ENCODE measurements at places on chromosomes 1 and 21.

GRCh38 chr1:168335500-168335899 lies 54.8 kb downstream of the TBX19 start:
- no peak for DNase-seq

DNA sequence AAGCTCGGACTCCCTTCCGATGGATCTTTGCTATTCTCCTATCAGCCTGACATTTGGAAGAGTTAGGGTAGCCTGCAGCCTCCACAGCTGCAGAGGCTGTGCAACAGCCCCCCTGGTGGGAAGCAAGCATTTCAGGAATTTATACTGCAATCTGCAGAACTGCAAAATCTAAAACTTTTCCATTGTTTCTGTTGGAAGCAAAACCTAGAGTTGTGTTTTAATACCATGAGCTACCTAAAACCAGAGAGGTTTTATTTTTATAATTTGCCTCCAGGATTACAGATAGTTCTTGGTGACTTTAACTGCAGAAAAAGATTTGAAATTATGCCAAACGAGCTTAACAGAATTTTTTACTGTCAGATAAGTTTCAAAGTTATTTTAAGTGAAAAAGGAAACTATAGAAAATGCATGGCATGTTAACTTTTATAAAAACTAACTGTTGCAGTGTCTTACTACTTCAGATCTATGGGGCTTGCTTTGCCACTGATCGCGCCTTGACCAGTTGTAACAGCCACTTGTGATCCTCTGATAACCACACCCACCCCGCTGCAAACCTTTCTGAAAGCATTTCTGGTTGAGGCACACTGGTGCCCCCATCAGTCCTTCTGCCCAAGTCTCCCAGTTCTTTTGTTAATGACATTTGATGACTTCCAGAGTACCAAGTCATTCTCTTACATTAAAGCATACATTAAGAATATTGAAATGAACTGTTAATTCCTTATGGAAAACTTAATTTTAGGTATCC lies 64.8 kb downstream of the PRDM2 start:
- DNase-seq, result no peak

DNA sequence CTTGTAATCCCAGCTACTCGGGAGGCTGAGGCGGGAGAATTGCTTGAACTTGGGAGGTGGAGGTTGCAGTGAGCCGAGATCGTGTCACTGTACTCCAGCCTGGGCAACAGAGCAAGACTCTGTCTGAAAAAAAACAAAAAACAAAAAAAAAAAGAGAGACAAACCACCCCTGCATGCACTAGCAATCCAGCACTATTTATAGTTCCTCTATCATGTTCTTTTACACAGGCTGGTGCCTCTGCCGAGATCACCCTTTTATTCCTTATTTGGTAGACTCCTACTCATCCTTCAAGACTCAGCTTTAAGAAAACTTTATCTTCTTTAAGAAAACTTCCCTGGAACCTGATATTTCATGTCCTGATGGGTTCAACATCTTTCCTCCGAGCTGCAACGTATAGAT lies 10.8 kb downstream of the FMO5 start:
- no peak for DNase-seq

- DNase-seq, result no peak
Observed at GRCh38 chr1:66533804-66534740, at the start of gene SGIP1. Gene SGIP1 (plus strand): TSS chr1:66534153. CDS start chr1:66534359, 206 bp downstream.

GRCh38 chr1:226433341-226433720 lies 25.4 kb upstream of the PARP1 start:
- peak; percentile 91 for DNase-seq

GRCh38 chr1:31216016-31216415 lies 23.7 kb downstream of the NKAIN1 start:
- peak; percentile 87 for DNase-seq

DNA sequence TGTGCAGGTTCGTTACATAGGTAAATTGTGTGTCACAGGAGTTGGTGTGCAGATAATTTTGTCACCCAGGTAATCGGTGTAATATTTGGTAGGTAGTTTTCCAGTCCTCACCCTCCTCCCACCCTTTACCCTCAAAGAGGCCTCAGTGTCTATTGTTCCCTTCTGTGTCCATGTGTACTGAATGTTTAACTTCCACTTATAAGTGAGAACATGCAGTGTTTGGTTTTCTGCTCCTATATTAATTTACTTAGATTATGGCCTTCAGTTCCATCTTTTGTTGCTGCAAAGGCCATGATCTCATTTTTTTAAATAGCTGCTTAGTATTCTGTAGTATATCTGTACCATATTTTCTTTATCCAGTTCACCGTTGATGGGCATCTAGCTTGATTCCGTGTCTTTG lies 87.3 kb downstream of the RPS6KC1 start:
- no peak for DNase-seq

DNA sequence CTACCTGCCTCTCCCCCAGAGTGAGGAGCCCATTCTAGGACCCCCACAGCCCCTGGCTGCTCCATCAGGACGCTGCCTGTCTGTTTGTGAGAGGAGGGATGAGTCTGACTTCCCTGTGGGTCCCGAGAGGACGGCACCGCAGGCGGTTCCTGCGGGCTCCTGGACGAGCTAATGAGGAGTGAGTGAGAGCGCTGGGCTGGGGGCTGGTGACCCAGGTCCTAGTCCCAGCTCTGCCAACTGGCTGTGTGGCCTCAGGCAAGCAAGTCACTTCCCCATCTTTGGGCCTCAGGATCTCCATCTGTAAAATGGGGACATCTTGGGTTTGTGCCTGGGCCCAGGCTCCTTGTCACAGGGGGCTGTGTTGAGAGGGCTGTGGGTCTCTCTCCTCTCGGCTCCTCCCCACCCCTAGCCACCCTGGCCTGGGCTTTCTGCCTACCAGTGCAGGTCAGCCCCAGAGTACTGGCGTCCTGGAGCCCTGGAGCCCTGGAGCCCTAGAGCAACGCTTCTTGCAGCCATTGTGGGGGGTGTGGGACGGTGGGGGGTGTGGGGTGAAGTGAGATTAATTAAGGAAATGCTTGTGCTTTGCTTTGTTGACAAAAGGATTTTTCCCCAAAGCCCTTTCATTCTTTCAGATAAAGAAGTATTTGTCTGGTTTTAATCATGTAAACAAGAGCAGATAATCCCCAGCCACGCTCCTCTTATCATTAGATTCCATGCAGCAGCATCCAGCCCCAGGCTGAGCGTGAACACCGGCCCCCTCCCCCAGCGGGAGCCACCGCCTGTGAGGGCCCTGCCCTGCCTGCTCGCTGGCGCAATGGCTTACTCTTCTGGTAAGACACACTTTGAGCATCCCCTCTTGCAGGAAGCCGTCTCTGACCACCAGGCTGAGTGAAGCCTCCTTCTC lies 26.8 kb downstream of the SLC1A7 start:
- no peak for DNase-seq

DNA sequence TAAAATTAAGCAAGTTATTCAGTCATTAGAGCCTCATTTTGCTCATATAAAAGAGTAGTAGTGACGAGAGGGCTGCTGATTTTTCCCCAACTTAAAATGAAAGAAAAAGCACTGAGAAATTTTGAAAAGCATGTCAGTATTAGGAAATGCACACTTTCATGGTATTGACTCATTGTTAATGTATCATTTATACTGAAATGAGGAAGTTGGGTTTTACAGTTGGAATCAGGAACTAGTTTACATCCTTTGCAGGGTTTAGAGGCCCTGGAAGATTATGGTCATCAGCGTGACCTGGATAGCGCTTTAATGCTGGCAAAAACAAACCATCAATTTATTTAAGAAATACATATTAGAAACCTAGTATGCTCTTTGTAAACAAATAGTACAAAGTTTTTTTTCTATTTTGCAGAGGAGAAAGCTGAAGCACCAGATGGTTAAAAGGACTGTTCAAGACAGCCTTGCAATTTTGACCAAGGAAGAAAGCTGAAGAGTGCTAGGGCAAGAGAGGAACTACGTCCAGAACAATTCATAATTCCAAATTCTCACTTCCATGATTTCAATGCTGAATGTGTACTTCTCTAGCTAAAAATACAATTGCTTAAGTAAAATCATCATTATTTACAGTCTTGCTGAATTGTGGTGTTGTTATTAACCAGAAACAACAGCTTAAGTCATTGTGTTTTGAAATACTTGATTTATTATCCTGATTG lies 94.8 kb upstream of the SGIP1 start:
- no peak for DNase-seq

- no peak for DNase-seq
Observed at GRCh38 chr1:89581859-89582258, 51.1 kb upstream of the LRRC8C start.

DNA sequence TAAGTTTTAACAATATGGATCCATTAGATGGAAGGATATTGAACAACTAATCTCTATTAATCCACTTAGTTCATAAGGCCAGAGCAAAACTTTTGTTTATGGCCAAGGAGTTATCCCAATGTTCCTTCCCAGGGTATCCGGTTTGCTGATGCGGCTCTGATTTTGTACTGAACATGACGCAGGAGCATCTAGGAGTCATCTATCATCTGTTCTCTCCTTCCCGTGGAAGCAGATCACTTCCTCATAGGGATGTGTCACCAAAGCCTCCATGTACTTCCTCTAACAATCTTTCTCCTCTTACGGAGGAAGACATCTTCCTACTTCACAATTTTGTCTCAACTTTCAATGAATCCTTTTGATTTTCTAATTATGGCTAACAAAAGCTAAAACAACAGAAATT lies 206.6 kb downstream of the APP start:
- DNase-seq, result no peak

- no peak for DNase-seq
Observed at GRCh38 chr1:9680828-9681227, 29.3 kb downstream of the PIK3CD start.

DNA sequence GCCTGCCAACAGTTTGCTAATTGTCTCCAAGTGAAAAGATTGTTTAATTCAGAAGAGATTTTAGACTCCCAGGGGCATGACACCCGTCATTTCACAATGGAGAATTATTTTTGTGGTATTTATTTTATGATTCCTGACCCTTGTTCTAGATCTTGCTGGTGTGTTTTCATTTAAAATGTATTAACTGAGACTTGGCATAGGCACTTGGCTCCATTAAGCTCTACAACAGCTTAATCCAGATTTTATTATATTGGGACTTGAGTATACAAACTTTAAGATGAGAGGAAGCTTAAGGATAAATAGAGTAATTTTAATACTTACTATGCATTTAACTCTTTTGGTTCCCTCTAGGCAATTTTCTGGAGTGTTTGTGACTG lies 101.3 kb upstream of the KCNE2 start:
- no peak for DNase-seq

- no peak for DNase-seq
Observed at GRCh38 chr1:12626888-12627287, 8.9 kb upstream of the DHRS3 start.

DNA sequence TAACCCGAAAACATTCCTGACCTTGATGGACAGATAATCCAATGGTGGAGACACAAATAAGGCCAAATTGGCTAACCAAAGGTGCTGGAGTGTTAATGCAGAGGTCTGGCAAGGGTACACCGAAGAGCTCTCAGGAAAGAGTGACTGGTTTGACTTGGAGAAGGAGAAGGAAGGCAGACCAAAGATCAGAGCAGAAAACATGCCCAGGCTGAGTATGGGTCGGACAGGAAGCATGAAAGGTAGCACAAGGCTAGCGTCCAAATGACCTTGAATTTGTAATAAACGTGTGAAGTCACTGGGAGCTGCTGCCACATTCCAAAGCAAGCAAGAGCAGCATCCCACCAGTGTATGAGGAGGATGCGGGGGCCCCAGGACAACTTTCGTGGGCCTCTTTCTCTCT lies 45.7 kb downstream of the APP start:
- DNase-seq, result no peak

Data from NCI-H2171 (cell line).